ENCODE measurements at places on chromosomes 13 and 19.

- no peak for DNase-seq
Measured at GRCh38 chr19:14048443-14049153, 13.3 kb downstream of the PALM3 start.

- no peak for DNase-seq
Measured at GRCh38 chr13:26459276-26460131, 98.0 kb upstream of the WASF3 start.

GRCh38 chr19:39736088-39736487 lies 1.7 kb downstream of the CLC start:
- no peak for DNase-seq

DNA sequence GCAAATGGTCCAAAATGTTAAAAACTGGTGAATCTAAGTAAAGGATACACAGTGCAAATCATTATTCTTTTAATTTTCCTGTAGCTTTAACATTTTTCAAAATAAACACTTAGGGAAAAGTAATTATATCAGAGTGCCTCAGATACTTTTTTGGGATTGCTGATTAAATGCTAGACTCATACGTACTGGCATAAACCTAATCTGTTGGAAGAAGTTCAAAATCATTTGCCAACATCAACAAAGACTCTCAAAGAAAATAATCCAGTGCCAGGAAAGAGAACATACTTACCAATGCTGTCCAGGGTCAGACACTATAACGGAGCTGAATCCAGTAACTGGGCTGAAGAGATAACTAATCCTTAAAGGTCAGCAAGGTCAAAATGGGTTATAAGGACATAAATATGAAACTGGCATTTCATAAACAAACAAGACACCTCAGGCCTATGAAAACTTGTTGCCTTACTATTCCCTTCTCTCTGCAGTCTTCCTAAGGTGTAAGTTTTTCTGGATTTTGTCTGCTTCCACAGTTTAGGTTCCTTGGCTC lies 3.3 kb upstream of the ZNF420 start:
- no peak for DNase-seq

DNA sequence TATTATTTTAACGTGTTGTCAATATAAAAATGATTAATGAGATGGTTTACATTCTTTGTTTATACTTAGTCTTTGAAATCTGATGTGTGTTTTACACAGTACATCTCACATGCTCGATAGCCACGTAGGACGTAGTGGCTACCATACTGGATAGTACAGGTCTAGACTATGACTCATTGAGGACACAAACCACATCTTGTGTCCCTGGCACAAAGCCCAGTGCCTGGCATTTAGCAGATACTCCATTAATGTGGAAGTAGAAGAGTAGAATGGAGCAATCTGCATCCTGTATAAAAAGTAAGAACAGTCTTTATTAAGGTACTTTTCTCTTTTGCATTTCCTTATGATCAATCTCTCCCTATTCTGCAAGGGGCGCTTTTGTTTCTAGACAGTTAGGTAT lies 49.0 kb upstream of the FRY start:
- peak; percentile 63 for DNase-seq

- no peak for DNase-seq
Measured at GRCh38 chr13:99124794-99125316, 75.8 kb upstream of the UBAC2 start.

GRCh38 chr19:2926341-2927031 lies 18.3 kb downstream of the ZNF77 start:
- DNase-seq, result no peak
